CD4-positive, alpha-beta memory T cell (primary cell): ENCODE measurements at places on chromosomes 5 and 9. TPM values are rescaled to one million over a fixed set of nuclear protein-coding genes. Genes with fewer than 3 reads are reported as not detected.

- H3K36me3 ChIP-seq = no peaks in the 10 kb centered on the region
- no peak overlapping the region for H3K4me3 ChIP-seq
- no peaks in the 10 kb centered on the region for H3K27me3 ChIP-seq
- no peaks in the 10 kb centered on the region for H3K4me1 ChIP-seq
- no peak for DNase-seq
These were observed 178.8 kb upstream of the ERCC6L2 start for GRCh38 chr9:95696701-95697100.

DNA sequence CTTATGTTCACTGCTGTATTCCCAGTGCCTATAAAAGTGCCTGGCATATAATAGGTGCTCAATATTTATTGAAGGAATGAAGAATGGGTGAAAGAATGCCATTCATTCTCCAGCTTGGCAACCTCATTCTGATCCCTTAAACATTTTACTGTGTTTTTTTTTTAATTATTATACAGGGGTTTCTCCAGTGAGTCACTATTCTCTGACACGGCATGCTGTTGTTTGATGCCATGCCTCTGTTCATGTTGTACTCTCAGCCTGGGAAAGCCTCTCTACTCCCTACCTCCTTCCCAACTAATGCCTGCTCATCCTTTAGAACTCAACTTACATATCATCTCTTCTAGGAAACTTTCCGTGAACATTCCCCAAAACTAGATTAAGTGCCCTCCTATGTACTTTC is 70.2 kb upstream of the PHF24 start:
- no peak for DNase-seq
- no peak overlapping the region for H3K4me3 ChIP-seq
- no peaks in the 10 kb centered on the region for H3K27me3 ChIP-seq
- H3K27ac ChIP-seq = no peak overlapping the region
- peaks cover 11% of the 10 kb centered on the region for H3K4me1 ChIP-seq
- H3K36me3 ChIP-seq = no peaks in the 10 kb centered on the region

Gene OR1J2
- total RNA-seq = not detected

DNA sequence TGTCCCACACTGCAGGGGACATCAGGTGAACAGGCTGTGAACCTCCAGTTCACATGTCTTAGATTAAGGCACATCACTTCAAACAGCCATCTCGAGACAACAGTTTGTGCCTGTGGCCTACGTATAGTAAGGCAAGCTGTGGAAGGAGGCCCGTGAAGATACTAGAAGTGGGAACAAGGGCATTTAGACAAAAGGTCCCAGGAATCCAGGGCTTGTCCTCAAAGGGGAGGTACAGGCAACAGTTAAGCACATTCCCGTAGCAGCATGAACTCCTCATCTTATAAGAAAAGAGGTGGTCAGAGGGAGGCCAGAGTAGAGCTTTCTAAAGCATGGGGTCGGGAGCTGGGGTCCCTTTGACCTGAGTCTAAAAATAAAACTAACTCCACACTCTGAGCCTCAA is 122.5 kb upstream of the TRPM3 start:
- no peaks in the 10 kb centered on the region for H3K27me3 ChIP-seq
- no peak for DNase-seq
- no peaks in the 10 kb centered on the region for H3K36me3 ChIP-seq
- H3K4me1 ChIP-seq = no peaks in the 10 kb centered on the region
- no peak overlapping the region for H3K27ac ChIP-seq
- no peak overlapping the region for H3K4me3 ChIP-seq
